ENCODE measurements at places on chromosomes 1 and 21.

- DNase-seq: no peak
Observed at GRCh38 chr1:24151175-24151533, 8.2 kb upstream of the IL22RA1 start.

DNA sequence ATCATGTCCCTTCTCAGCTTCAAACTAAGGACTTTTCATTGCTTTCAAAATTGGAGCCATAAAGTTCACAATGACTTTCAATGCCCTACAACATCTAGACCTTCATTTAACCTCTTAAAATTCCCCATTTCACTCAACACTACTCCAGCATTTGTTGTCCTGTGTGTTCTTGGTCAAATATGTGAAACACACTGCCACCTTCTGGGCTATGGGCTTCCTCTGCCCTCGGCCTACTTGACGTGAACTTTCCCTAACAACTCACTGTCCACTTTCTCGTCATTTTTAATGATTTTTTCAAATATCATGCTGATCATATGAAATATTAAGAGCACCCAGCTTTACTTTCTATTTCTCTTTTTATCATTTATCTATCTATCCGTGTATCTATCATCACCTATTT, 2018.4 kb downstream of the NCAM2 start:
- no peak for DNase-seq

DNA sequence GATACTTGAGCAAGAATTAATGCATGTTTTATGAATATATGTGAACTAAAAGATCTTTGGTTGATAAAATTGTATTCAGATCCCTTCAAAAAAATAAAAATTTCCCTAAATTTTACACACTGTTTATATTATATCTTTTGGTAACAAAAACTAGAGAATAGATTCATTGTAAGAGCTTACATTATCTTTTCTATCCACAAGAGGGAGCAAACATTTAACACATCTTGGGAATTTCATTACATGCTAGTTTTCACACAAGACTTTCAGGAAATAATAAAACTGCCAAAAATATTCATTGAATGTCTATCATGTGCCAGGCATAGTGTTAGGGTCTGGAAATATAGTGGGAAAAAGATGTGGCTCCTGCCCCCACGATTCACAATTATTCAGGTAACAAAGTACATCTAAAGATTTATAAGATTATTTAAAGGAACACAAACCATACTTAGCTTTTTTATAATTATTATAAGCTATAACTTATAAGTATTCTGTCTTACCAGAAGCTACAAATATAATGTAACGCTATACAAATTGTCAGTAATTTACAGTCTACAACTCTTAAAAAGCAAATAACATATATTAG, 30.6 kb downstream of the FAF1 start:
- no peak for DNase-seq

GRCh38 chr1:190658907-190659306, 181.2 kb upstream of the BRINP3 start:
- no peak for DNase-seq

GRCh38 chr1:226821719-226822085, 48.7 kb upstream of the PSEN2 start:
- DNase-seq: no peak

DNA sequence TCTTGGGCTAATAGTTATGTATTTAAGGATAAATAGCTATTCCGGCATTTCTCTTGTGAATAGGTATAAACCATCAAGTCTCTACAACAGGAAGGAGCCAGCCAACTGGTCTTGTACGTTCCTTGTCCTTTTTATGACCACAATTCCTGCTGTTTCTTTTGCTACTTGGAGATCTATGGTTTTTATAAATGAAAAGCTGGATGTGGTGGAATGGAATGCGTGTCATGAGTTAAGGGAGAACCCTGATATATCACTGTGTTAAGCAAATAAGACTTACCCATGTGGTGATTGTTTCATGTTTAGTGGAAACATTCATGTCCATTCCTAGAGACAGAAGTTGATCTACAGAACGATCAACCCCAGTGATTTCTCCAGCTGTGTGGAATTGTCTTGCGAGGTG, 282.1 kb downstream of the RPS6KC1 start:
- no peak for DNase-seq

DNA sequence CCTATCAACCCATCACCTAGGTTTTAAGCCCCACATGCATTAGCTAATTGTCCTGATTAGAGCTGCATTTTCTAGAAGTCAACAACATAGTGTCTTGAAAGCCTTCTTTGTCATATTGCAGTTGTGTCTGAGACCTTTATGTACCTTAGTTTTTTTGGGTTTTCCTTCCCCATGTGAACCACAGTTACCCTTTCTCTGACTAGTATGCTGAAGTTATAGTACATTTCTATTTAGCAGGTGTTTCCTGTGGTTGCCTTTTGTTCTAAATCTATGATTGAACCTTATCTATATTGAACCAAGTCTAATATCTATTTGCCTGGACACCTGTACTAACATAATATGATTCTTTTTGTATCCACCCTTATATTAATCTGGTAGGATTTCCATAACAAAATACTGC, 135.6 kb downstream of the ST6GALNAC3 start:
- no peak for DNase-seq
